ENCODE measurements at places on chromosomes 5 and 9.

- no peak for DNase-seq
Observed at GRCh38 chr9:17876687-17877086, 297.8 kb downstream of the SH3GL2 start.

GRCh38 chr9:13863112-13863511, 450.8 kb downstream of the NFIB start:
- no peak for DNase-seq

GRCh38 chr9:75996726-75997125, 106.3 kb downstream of the PCSK5 start:
- DNase-seq, result no peak

DNA sequence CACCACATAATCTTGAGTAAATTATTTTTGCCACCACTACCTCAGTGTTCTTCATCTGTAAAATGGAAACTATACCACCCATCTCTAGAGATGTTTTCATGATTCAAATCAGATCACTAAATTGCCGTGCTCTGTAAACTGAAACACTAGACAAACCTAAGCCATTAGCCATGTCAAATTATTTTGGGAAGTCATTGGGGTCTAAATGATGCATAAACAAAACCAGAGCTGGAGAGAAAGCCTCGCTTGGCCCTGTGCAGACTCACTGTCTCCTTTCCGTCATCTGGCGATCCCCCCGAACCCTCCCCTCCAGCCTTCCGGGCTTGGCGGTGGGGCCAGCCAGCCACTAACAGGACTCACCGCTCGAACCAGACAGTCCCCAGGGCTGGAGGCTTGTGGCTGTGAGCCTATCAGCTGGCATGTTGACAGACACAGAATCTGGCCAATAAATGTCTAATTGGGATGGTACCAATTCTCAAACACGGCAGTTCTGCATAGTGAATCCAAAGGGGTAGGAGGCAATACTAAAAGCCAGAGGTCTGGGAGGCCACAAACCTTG, 256.5 kb downstream of the SEC61B start:
- DNase-seq, result no peak

Data from retina (tissue), 1 donor.